Sigmoid colon (tissue), 7 donors: ENCODE measurements at places on chromosomes 16 and 17. TPM values are rescaled to one million over a fixed set of nuclear protein-coding genes. Genes with fewer than 3 reads are reported as not detected.

DNA sequence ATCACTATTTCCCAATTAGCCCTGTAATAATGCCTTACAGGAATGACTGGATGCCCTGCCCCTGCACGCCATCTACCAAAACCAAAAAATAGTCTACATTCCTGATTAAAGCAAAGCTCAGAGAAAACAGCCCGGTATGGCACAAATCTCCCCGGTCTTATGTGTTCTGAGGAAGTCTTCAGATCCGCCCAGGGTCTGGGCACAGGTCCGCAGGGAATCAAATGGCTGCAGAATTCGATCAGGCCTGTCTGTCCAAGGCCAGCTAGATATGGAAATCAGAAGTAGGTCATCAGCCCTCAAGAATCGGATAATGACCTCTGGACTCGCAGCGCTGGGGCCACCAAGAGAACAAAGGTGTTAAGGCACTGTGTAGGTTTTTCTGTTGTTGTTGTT is 171.0 kb downstream of the ZFHX3 start:
- H3K36me3 ChIP-seq = no peaks in the 10 kb centered on the region
- H3K4me3 ChIP-seq = no peak overlapping the region
- H3K4me1 ChIP-seq = no peaks in the 10 kb centered on the region
- H3K27me3 ChIP-seq = no peaks in the 10 kb centered on the region
- no peak overlapping the region for H3K27ac ChIP-seq

- no peak overlapping the region for H3K4me3 ChIP-seq
- peaks cover 28% of the 10 kb centered on the region for H3K4me1 ChIP-seq
- no peaks in the 10 kb centered on the region for H3K27me3 ChIP-seq
- DNase-seq = no peak
Observed at GRCh38 chr17:50052822-50053653, 2.9 kb upstream of the ITGA3 start.

DNA sequence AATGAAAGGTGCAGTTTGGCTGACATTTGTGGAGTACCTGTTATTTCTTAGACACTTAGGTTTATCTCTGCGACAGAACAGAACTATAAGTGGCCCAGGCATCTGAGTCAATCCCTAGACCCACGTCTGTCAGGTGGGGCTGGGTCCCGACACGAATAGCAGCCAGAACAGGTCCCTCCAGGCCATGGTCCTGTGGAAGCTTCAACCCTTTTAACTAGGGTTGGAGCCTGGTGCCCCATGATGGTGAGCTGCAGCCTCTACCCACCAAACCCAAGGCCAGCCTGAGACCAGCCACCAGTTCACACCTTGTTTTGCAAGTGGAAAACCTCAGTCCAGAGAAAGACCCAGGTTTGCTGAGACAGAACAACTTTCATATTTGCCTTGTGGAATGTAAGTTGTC is 74.6 kb upstream of the TMEM97 start:
- H3K27ac ChIP-seq = no peak overlapping the region
- H3K4me1 ChIP-seq = no peaks in the 10 kb centered on the region
- no peak for DNase-seq
- no peaks in the 10 kb centered on the region for H3K36me3 ChIP-seq

Gene CES1
- total RNA-seq = 34.6 TPM

Gene ASPA
- 0.95 TPM for total RNA-seq

DNA sequence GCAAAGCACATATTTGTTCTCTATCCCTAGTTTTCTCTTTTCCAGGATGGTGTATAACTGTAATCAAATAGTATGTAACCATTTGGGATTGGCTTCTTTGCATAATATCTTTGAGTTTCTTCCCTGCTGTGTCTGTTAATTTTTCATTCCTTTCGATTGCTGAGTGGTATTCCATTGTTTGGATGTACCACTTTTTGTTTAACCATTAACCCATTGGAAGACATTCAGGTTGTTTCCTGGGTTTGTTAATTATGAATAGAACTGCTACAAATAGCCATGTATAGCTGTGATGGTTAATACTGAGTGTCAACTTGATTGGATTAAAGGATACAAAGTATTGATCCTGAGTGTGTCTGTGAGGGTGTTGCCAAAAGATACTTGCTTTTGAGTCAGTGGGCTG is 4.6 kb upstream of the SLFN13 start:
- H3K36me3 ChIP-seq = no peaks in the 10 kb centered on the region
- H3K4me1 ChIP-seq = peaks cover 14% of the 10 kb centered on the region
- no peaks in the 10 kb centered on the region for H3K27me3 ChIP-seq

Gene BCAR1
- total RNA-seq = 21.7 TPM

DNA sequence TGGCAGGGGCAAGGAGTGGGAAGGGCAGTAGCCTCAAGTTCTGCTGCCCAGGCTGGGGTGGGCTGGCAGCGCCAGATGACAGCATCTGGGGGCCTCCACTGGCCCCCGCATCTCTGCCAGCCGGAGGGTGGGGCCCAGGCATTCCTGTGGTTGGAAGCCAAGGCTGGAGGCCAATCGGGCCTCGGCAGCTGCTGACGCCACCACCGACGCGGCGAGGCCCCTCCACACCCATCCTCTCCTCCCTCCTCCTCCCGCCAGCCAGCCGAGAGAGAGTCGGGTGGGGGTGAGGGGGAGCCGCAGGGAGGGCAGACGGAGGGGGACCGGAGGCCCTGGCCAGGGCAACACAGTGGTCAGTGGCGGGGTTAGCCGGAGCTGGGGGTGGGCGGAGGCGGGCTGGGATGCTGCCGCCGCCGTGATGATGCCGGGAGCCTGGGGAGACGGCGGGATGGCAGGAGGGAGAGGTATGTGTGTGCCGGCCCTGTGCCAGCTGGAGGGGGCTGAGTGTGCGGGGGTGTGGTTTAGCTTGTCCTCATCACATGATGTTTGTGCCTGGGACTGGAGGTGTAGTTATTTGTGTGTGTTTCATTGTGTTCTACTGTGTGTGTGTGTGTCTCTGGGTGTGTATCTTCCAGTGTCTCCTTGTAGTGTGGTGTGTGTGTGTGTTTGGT is 36.6 kb downstream of the ARHGAP23 start:
- peak overlapping the region; percentile 50 for H3K4me3 ChIP-seq
- H3K27me3 ChIP-seq = no peaks in the 10 kb centered on the region
- H3K36me3 ChIP-seq = peaks cover 14% of the 10 kb centered on the region
- DNase-seq = peak; percentile 97

Gene MPDU1
- 38.5 TPM for total RNA-seq

Gene TIGD7
- 12.8 TPM for total RNA-seq

- no peak for DNase-seq
- no peaks in the 10 kb centered on the region for H3K36me3 ChIP-seq
- H3K4me1 ChIP-seq = no peaks in the 10 kb centered on the region
Observed at GRCh38 chr17:6035801-6036394, 34.3 kb upstream of the WSCD1 start.

GRCh38 chr17:67047382-67047781 is 3.0 kb downstream of the CACNG1 start:
- H3K4me1 ChIP-seq = no peaks in the 10 kb centered on the region
- DNase-seq = no peak
- no peak overlapping the region for H3K4me3 ChIP-seq
- H3K27ac ChIP-seq = no peak overlapping the region
